ENCODE measurements at places on chromosomes 2 and 18.

DNA sequence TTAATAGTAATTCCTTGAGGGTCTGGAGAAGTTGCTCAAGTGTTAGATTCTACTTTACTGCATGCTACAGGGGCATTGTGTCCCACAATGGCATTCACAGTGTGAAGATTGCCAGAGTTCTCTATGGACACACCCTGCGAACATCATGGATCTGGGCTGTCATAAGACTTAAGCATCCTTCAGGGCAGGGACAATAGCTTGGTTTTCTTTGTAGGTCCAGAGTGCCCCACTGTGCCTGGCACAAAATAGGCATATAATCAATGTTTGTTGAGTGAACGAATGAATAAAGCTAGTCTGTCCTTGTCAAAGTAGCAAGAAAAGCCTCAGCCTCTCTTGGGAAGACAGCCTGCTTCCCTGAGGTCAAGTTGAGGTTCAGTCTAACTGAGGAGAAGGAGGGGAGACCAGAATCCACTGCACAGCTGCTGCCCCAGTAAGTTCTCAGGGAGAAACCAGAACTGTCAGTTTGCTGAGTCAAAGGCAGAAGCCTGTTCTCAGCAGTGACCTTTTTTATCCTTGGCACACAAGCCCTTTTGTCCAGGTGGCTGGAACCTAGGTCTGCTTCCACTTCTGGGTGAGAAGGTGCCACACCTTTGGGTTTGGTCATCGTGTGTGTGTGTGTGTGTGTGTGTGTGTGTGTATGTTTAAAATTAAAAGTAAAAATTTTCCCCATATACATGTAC lies 15.0 kb downstream of the INPP4A start:
- DNase-seq, result no peak

DNA sequence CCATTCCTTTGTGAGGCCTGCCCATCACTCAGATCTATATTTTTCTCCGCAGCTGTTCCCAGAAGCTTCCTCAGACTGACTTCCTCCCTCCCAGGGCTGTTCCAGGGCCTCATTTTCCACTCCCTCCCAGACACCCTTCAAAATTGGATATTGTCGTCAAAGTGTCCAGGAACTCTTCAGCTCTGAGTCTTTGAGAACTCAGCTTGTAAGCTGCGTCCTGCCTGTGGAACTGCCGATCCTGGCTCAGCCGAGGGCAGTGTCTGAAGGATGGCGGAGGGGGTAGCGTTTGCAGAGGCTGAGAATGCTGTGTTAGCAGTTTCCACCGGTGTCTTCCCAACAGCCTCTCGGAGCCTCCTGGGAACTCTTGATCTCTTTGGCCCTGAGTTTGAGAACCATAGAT lies 27.1 kb downstream of the NCK2 start:
- DNase-seq, result no peak

DNA sequence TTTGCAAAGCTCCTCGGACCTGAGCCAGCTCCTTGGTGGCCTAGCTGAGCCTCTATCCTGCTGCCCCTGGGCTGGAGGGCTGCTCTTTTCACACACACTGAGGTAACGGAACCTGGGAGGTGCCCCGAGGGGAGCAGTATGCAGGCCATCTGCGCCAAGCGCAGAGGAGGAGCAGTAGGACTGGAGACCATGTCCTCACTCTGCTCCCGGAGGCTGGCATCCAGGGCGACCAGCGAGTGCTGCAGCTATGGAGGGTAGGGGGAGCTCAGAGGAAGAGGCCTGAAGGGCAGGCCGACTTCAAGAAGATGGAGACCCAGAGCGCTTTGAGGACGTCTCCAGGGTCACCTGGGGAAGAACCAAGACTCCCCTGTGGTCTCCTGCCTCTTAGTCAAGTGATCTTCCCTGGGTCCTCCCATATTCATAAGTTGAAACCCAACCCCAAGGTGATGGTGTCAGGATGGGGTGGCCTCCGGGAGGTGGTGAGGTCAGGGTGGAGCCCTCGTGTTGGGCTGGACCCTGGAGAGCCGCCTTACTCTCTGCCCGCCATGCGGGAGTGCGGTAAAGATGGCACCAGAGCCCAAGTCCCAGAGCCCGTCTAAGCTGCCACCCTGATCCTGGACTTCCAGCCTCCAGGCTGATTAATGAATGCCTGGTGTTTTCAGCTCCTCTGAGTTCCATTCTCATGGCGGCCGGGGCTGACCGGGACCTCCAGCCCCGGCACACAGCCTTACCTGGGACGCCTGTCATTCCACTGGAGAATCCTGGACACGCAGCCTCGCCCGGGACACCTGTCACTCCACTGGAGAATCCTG lies 160.7 kb downstream of the NDUFA10 start:
- DNase-seq, result no peak

GRCh38 chr18:74784752-74785151 lies 187.1 kb downstream of the ZNF407 start:
- DNase-seq, result no peak

DNA sequence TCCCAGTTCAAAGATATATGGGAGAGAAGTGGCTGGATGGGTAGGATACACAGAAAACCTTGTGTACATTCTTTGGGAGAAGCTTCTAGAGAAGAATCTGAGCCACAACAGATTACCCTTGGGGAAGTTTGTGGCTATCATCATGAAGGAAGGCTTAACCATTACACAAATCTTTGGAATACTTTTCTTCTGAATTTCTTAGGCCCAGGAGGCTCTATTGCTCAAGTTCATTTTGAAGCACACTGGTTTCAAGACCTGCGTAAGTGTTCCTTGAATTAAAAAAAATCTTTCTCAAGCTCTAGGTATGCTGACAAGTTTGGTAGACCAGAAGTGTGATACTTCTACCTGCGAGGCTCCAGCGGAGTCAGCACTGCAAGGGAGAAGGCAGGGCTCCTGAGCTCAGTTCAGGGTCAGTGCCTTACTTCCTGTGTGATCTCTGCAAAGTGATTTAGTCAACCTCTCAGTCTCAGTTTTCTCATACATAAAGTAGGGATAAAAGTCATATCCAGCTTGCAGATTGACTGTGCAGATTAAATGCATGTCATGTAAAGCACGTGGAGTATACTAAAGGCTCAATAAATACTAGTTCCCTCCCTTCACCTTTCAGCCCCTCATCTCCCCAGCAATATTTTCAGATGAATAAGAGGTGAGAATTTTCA lies 438.6 kb downstream of the DLGAP1 start:
- DNase-seq, result no peak

- DNase-seq, result no peak
Observed at GRCh38 chr18:44700652-44701051, 20.0 kb downstream of the SETBP1 start.

DNA sequence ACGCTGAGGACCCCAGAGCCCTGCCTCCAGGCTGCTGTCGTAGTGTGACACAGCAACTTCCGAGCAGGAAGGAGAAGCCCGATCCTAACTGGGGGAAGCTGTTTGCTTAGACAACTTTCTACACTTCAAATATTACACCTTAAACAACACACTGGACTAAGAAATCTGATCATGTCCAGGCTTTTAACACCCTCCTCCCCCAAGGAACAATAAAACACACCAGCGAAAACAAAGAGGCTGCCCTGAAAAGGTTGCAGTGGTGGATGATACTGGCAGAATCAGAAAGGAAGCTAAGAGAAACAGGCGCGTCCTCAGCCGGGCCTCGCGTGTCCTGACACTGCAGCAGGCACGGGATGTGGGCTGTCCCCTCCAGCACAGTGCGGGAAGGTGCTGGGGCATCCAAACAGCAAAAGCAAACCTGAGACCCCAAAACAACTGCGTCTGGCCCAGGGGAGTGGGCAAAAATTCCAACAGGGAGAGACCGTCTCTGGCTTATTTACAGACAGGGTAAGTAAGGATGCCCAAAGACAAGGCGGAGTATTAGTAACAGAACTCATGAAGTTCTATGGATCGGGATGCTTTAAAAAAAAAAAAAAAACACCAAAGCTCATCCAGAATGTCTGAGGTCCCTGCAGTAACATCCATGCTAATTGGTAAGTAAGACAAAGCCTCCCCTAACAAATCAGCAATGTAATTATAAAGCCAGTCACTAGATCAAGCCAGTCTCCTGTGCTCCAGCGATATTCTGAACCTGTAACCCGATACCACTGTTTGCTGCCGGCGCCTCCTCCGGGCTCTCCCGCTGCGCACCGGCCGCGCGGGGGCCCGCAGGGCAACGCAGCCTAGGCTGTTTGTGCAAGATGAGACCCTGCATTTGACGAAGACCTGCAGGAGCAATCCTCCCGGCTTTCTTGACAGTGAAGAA lies 9.0 kb downstream of the SERTAD2 start:
- peak; percentile 60 for DNase-seq

- DNase-seq, result no peak
Observed at GRCh38 chr2:135198481-135198880, 146.4 kb downstream of the RAB3GAP1 start.

DNA sequence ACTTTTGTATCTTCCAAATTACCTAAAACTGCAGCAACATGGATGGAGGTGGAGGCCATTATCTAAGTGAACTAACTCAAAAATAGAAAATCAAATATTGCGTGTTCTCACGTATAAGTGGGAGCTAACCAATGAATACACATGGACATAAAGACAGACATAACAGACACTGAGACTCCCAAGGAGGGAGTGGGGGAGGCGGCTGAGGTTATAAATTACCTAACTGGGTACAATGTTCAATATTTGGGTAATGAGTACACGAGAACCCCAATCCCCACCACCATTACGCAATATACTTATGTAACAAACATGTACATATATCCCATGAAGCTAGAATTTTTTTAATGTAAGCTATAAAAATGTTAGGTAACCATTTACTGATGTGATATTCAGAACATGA lies 119.8 kb downstream of the RTTN start:
- no peak for DNase-seq

- DNase-seq, result no peak
Observed at GRCh38 chr2:226793646-226794045, 6.0 kb downstream of the IRS1 start.

DNA sequence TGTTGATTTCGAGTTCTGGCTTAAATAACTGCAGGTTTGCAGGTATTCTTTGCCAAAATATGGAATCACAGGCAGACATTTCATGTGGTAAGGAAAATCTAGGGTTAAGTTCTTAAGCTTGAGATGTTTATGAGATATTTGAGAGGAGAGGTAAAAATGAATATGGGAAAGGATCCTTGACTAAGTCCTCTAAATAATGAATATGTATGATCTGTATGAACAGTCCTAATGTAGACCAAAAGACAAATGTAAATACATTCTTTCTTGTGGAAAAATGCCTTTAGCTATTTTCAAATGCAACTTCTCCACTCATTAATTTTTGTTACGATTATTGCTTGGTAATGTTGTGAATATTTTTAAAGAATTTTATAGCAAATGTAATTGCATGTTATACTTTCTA lies 1632.6 kb downstream of the SUCLG1 start:
- no peak for DNase-seq

DNA sequence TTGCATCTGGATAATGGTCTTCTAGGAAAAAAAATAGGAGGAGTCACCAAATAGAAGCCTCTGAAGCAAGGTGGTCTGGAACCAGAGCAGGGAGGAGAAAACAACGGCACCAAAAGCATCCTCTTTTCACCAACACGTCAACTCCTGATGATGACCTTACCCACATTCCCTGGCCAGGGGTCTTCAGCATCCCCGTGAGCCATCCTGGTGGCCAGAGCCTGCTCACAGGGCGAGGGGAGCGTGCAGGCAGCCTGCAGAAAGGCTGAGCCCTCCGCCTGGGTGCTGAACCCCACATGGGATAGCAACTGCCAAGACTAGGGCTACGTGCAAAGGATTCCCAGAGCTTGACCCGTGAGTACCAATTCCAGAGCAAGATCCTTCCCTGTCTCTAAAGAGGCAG lies 191.0 kb downstream of the NDUFA10 start:
- no peak for DNase-seq

DNA sequence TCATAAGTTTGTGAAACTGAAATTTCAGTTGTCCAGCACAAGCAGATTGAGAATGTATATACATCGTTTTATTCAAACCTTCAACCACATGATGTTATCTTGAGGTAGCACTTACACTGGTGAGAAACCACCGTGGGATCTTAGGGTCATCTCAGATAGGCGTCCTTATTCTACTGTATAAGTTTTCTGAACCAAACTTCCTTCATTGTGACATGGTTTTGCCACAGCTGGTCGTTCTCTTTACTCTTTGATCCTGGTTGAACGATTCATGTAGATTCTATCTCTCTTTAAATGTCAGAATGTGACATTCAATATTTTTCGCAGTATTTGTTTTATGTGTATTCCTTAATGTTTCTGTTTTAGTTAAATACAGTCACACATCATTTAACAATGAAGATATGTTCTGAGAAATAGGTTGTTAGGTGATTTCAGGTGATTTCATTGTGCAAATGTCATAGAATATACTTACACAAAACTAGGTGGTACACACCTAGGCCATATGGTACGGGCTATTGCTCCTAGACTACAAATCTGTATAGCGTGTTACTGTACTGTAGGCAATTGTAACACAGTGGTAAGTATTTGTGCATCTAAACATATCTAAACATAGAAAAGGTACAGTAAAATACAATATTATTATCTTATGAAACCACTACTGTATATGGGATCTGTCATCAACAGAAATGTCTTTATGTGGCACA lies 17.9 kb upstream of the ARHGAP25 start:
- no peak for DNase-seq

GRCh38 chr18:27211569-27211968 lies 26.5 kb upstream of the CHST9 start:
- DNase-seq, result no peak

GRCh38 chr2:25293958-25294562 lies 47.7 kb downstream of the DNMT3A start:
- no peak for DNase-seq

DNA sequence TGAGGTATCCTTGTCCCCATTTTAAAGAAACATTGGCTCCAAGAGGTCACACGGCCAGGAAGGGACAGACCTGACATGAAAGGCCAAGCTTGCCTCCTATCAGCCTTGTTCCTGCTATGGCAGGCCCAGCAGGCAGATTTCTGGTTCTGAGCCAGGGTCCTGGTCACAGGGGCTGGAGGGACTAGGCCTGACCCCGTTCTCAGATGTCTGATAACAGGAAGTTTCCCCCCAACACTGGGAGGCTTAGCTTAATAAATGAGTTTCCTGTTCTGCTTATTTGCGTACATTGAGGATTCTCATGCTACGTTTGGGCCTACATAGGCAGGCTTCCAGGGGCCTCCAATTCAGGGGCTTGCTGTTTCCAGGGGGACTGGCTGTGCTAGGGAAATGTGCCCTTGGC lies 107.8 kb upstream of the LTBP1 start:
- peak; percentile 15 for DNase-seq

GRCh38 chr2:1708476-1709334 lies 35.6 kb downstream of the PXDN start:
- no peak for DNase-seq

Measured in adrenal gland (tissue), 19 donors.